ENCODE measurements at places on chromosomes 2 and 18.

DNA sequence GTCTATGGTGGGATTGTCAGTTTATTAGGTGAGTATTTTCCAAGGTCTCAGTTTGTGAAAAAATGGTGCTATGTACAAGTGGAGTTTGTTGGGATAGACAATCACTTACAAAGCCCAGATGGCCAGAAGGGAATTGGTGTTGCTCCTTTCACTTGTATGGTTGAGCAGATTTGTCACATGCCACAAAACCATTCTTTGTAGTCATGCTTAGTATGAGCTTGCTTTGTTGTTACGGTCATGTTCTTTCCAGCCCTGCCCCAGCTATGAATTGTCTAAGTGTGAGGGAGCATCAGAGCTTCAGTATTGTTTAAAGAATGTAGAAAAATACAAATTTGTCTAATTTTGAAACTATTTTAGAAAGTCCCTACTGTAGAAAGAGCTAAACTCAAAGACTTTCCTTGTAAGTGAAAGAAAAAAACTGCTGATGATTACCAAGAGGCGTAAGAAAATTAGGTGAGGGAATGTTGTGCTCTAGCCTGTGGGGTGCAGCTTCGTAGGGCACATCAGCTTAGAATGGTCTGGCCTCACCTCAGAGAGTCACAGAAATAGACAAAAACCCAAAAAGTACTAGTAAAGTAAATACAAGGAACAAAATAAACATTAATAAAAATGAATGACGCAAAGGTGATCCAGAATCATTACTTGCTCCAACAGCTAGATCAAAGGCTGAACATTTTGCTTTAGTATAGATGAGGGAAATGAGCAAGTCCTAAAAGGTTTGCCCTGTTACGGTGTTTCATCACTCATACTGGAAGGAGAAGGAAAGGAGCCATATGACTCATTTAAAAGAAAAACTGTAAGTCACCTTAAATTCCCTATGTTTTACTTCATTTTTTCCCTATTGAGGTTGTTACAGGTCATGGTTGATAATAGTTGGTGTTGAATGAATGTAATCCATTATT lies 9.2 kb downstream of the TGIF1 start:
- no peak for DNase-seq

DNA sequence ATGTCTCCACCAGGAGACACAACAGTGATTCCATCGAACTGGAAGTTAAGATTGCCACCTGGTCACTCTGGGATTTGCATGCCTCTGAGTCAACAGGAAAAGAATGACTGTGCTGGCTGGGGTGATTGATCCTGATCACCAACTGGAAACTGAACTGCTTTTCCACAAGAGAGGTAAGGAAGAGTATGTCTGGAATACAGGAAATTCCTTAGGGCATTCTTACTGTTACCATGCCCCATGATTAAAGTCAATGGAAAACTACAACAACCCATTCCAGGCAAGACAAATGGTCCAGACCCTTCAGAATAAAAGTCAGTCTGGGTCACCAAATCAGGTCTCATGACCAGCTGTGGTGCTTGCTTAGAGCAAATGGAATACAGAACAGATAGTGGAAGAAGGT lies 12.0 kb upstream of the DDX1 start:
- DNase-seq, result no peak

DNA sequence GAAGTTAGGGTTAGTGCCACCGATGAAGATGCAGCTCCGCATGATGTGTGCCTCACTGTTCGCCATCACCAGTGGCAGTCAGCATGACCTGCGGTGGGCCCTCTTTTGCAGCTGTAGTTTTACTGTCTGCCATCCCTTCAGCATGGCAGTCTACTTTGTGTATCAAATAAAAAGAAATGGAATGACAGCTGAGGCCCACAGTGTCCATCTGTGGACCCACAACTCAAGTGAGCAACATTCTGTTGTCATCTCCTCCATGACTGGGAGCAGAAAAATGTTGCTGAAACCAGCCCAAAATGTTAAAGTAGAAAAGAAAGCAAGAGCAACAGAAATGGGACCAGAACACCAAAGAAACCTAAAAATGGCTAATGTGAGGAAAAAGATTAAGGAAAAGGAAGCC lies 128.7 kb downstream of the MEP1B start:
- DNase-seq, result no peak

DNA sequence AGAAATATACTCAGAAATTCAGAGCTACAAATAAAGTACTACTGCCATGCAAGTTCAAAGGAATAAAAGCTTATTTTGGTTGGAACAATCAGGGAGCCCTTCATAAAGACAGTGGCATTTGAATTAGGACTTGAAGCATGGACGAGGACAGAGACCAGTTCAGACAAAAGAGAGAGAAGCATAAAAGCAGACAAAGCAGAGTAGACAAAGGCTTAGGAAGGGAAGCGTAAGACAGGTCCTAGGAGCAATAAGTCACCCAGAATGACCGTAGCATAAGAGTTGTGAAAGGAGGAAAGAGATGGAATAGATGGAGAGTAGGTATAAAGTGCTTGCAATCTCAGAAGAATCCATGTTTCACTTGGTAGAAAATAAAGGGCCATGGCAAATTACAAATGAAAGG lies 14.0 kb downstream of the PDE1A start:
- no peak for DNase-seq

DNA sequence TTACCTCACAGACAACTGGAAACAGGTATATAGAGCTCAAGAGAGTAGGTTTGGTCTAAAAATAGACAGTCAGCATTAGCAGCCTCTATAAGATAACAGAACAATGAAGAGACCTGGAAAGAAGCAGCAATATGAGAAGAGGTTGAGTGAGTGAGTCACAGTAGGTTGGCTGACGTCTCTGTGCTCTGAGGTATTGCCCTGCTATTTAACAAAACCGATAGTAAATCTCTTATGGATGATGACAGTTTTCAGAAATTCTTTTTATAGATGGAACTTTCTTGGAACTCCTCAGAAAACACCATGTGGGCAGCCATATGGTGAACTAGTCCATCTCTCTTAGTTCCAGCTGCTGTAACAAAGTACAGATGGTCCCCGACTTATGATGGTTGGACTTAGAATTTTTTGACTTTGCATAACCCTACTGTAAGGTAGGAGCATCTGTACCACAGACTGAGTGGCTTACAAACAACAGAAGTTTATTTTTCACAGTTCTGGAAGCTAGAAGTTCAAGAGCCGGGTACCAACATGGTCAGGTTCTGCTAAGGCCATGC lies 123.5 kb downstream of the MBD2 start:
- no peak for DNase-seq

- DNase-seq, result no peak
These were observed 33.6 kb downstream of the PLCL1 start for GRCh38 chr2:197838036-197838435.

- no peak for DNase-seq
These were observed 201.2 kb downstream of the NOL4 start for GRCh38 chr18:34023471-34023870.

GRCh38 chr2:48991415-48992131 lies 162.7 kb downstream of the FSHR start:
- DNase-seq, result no peak

DNA sequence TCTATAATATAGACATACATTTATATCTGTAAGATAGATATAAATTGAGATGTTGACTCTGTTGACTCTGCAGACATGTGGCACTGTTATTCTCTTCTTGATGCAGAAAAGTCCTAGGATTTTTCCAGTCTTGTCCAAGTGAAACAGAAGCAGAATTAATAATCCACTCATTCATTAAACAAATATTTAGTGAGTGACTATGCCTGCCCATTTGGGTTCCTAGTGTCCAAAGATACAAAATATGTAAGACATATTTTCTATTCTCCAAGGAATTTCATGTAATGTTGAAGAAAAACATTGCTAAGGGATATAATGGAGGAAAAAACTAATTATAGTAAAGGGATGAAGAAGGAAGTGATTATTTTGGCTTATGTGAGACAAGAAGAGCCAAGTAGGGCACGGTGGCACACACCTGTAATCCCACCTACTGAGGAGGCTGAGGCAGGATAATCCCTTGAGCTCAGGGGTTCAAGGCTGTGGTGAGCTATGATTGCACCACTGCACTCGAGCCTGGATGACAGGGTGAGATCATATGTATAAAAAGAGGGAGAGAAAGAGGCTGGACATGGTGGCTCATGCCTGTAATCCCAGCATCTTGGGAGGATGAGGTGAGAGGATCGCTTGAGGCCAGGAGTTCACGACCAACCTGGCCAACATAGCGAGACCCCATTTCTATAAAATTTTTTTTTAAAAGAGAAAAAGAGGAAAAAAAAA lies 19.9 kb upstream of the PLEKHH2 start:
- DNase-seq, result no peak

- no peak for DNase-seq
These were observed 120.5 kb downstream of the CCBE1 start for GRCh38 chr18:59576541-59577385.

- DNase-seq, result no peak
These were observed 198.7 kb downstream of the BCL11A start for GRCh38 chr2:60354713-60355112.

- DNase-seq, result no peak
These were observed 72.1 kb downstream of the ZBTB7C start for GRCh38 chr18:48337053-48337452.

DNA sequence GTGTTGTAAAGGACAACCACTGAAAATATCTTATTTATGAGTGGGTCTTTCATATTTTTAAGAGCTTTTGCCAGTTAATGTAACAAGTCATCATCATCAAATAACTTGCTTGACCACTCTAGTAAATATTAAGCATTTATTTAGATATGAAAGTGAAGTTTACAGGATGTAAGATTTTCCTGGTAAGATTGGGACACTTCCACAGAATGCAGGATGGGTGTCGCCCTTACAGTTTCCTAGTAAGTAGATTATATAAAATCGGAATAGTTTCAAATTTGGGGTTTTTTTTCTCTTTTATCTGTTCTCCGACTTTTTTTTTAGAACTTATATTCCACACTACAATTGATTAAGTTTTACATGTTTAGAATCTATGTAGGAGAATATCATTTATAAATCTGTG lies 14.8 kb upstream of the SLC40A1 start:
- DNase-seq, result no peak

- no peak for DNase-seq
These were observed 23.9 kb downstream of the PIAS2 start for GRCh38 chr18:46893360-46893759.

DNA sequence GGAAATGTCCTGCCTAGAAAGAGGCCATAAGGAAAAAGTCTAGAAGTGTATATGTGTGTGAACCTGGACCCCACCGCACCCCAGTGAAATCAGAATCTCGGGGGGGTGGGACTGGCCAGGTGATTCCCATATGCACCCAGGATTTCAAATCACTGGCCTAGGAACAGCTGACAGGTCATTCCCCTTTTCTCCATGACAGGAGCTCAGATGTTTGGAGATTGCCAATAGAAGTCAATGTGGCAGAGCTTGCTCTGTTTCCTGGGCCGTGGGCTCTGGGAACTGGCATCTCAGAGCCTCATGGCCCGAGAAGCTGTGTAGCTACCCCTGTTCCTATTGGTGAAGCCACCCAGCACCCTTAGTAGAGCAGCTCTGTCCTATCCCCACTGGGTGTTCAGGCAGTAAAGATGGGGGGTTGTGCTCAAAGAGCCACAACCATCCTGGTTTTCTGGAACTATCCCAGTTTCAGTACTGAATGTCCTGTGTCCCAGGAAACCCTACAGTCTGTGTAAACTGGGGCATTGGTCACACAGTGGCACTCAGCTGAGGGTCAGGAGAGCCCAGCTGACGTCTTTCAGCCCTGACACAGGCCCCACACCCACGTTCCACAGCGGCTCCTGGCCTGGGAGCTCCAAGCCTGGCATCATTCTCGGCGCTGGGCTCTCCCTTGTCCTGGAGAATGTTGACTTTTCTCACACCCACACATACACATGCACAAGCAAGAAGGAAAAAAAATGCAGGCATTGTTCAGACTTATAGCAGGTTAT lies 18.9 kb downstream of the GNLY start:
- DNase-seq, result no peak

DNA sequence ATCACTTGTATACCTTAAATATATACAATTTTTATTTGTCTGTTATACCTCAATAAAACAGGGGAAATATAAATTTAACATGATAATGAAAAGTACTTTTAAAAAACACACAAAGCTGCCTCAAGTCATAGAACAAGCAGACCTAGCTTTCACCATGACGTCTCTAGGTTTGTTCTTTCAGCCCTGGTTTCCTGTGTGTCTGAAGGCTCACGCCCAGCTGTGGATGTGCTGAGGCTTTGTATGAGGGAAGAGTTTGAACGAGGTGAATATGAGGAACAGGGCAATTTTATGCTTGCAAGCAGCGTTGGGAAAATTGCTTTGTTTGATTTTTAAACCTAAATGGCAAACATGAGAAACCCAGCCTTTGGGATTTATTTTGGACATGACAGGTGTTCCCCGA lies 15.3 kb downstream of the SH3RF3 start:
- DNase-seq, result no peak

GRCh38 chr2:165185633-165186032 lies 18.2 kb downstream of the SCN3A start:
- no peak for DNase-seq

DNA sequence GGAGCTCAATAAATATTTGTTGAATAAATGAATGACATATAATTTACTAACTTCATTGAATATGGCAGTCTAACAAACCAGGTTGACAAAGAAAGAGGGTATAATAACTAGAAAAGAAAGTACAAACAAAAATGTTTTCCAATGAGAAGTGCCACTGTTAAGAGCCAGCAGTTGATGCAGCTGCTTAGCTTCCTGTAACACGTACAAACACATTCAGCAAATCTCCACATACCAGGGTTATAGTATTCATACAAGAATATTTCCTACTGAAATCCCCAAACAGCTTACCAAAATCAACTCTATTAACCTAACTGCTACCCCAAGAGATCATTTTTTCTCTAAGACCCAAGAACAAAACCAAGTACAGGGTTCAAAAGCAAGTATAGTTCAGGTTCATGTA lies 77.7 kb downstream of the THADA start:
- DNase-seq, result no peak

DNA sequence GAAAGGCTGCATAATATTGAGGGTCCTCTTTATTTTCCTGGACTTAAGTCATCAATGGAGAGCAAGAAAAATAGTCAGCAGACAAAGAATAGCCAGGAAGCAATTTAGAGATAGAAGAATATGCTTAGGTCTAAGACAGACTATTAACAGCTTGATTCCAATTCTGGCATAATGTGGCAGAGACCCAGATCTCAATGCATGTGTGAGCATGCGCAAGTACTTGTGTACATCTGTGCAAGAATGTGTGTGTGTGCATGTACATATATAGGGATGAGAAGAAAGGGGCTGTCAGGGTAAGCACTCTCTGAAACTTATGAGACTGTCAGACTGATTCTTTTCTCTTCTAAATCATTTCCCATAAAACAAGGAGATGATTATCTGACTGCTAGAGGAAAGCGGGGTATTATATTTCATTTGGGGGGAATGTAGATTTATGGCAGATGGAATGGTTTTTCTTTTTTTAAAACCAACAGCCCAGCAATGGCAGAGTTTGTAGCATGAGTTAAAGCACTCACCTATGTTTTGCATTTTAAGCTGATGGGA lies 381.3 kb upstream of the SPRED2 start:
- no peak for DNase-seq

GRCh38 chr18:5144629-5145028 lies 52.4 kb downstream of the AKAIN1 start:
- no peak for DNase-seq

Measured in cortex of kidney (tissue), 1 donor.